IPS DF 6.9 (cell line): ENCODE measurements at places on chromosomes 13 and 19.

- no peak for DNase-seq
- H3K36me3 ChIP-seq, result no peaks in the 10 kb centered on the region
- H3K27me3 ChIP-seq, result no peaks in the 10 kb centered on the region
- H3K27ac ChIP-seq, result no peak overlapping the region
- no peak overlapping the region for H3K4me3 ChIP-seq
These were observed 563.9 kb downstream of the DACH1 start for GRCh38 chr13:71303144-71303543.

GRCh38 chr19:19077103-19077502 is 13.3 kb downstream of the SLC25A42 start:
- H3K36me3 ChIP-seq, result no peaks in the 10 kb centered on the region
- H3K4me3 ChIP-seq, result no peak overlapping the region
- 0 out of 2 replicates have a peak, but pooled peaks cover 2% of the 10 kb centered on the region for H3K27me3 ChIP-seq
- H3K27ac ChIP-seq, result no peak overlapping the region
- DNase-seq, result no peak

- no peaks in the 10 kb centered on the region for H3K27me3 ChIP-seq
- no peaks in the 10 kb centered on the region for H3K4me1 ChIP-seq
- no peak overlapping the region for H3K4me3 ChIP-seq
- no peaks in the 10 kb centered on the region for H3K36me3 ChIP-seq
These were observed 225.2 kb downstream of the FOXO1 start for GRCh38 chr13:40440990-40441820.

DNA sequence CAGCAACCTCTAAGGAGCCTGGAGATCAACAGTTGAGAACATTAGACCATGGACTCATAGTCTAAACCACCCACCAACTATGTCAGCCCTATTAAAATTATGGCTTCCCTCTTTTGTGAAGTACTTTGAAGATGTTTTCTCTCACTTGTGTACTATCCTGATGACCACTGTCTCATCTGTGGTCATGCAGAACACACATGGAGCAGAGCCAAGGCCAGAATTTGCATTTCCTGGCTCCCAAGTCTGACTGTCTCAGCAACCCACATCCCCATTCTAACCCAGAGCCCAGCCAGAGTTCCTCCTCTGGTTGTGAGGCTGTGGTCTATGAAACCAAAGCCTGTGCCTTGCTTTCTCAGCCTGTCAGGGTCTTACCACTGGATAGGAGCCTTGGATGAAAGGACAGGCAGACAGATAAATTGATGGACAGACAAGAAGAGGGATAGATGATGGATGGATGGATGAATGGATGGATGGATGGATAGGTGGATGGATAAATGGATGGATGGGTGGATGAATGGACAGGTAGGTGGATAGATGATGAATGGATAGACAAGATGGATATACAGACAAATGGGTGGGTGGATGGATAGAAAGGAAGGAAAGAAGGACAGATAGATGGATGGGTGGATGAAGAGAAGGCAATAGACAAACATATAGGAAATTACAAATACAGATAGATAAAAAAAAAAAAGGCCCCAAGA is 35.4 kb downstream of the ZNF557 start:
- peaks cover 3% of the 10 kb centered on the region; the same call in 1 of the 2 replicates for H3K4me1 ChIP-seq
- no peak overlapping the region for H3K4me3 ChIP-seq
- no peaks in the 10 kb centered on the region for H3K27me3 ChIP-seq
- no peaks in the 10 kb centered on the region; the same call in 1 of the 2 replicates for H3K36me3 ChIP-seq
- no peak overlapping the region for H3K27ac ChIP-seq

GRCh38 chr19:33797802-33798671 is 1.4 kb downstream of the KCTD15 start:
- no peak for DNase-seq
- H3K4me1 ChIP-seq, result peaks cover 7% of the 10 kb centered on the region; the same call in 1 of the 2 replicates
- H3K36me3 ChIP-seq, result peaks cover 13% of the 10 kb centered on the region; the same call in 1 of the 2 replicates
- no peaks in the 10 kb centered on the region for H3K27me3 ChIP-seq
- H3K27ac ChIP-seq, result no peak overlapping the region

DNA sequence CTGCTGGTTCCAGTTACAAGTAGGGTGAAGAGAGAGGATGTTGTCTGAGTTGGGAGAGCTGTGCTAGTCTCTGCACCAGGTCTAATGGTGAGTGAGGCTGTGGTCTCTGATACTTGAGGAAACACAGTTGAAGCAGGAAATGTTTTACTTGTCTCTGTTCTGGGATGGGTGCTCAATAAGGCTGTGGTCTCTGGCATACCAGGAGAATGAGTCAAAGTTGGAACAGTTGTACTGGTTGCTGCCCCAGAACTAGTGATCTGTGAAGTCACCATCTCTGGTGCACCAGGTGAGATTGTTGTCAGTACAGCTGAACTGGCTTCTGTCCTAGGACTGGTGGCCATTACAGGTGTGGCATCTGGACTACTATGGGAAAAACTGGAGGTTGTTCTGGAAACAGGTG is 74.7 kb downstream of the MUC16 start:
- H3K4me1 ChIP-seq, result no peaks in the 10 kb centered on the region
- no peaks in the 10 kb centered on the region for H3K36me3 ChIP-seq
- no peak overlapping the region for H3K4me3 ChIP-seq
- no peaks in the 10 kb centered on the region; the same call in 1 of the 2 replicates for H3K27me3 ChIP-seq

DNA sequence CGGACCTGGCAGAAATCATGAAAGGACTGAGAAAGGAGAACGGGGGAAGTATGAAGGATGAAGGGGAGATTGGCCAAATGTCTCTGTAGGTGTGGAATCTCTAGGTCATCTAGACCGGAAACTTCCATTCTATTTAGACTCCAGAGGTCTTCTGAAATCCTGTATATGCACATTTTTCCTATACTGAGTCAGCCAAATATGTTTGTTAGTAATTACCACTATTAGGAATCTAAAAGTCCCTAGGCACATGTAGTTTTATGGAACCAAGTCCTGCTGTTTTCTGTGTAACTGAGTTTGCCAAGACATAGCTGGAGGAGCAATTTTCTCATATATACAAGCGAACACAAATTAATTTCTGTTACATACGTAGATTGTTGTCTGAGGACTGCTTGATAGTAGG is 498.1 kb downstream of the GPC5 start:
- no peaks in the 10 kb centered on the region for H3K36me3 ChIP-seq
- H3K4me3 ChIP-seq, result no peak overlapping the region
- no peak overlapping the region for H3K27ac ChIP-seq
- DNase-seq, result no peak

DNA sequence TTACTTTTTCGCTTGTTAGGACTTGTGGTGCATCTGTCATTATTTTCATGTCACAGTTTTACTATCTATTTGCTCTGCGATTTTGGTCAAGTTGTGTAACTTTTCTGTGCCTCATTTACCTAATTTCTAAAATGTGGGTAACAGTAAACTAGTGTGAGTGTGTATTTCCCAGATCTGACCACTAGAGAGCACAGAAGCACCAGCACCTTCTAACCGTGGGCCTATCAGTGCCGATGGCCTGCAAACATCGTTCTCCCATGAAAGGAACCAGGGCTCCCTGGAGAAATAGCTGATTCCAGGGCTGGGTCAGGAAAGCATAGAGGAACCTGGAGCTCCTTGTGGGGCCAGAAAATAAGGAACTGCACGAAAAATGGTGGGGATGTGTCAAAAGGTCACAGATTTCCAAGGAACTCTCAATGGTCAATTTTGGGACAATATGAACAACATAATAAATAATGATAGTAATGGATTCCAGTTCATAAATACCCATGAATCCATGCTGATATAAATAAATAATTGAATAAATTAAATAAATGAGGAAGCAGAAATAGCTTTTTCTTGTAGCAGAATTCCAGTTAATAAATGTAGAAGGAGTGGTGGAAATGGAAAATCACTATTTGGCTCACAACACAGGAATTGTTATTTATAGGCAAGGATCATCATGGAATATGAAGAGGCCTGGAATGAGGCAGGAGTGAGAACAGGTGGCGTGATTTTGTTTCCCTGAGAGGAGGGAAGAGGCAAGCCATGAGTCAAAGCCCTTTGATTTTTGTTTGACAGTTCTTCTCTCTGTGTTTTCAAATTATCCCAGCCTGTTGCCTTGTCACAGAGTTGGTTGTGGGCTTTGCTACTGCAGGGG is 31.1 kb downstream of the CEACAM8 start:
- no peaks in the 10 kb centered on the region for H3K36me3 ChIP-seq
- H3K27ac ChIP-seq, result no peak overlapping the region
- H3K4me1 ChIP-seq, result 0 out of 2 replicates have a peak, but pooled peaks cover 2% of the 10 kb centered on the region
- no peaks in the 10 kb centered on the region for H3K27me3 ChIP-seq
- DNase-seq, result no peak
- H3K4me3 ChIP-seq, result no peak overlapping the region

- H3K36me3 ChIP-seq, result no peaks in the 10 kb centered on the region
- H3K4me3 ChIP-seq, result no peak overlapping the region
- no peak for DNase-seq
- H3K27ac ChIP-seq, result no peak overlapping the region
- H3K4me1 ChIP-seq, result no peaks in the 10 kb centered on the region
These were observed 396.9 kb downstream of the MYO16 start for GRCh38 chr13:109026266-109026665.

DNA sequence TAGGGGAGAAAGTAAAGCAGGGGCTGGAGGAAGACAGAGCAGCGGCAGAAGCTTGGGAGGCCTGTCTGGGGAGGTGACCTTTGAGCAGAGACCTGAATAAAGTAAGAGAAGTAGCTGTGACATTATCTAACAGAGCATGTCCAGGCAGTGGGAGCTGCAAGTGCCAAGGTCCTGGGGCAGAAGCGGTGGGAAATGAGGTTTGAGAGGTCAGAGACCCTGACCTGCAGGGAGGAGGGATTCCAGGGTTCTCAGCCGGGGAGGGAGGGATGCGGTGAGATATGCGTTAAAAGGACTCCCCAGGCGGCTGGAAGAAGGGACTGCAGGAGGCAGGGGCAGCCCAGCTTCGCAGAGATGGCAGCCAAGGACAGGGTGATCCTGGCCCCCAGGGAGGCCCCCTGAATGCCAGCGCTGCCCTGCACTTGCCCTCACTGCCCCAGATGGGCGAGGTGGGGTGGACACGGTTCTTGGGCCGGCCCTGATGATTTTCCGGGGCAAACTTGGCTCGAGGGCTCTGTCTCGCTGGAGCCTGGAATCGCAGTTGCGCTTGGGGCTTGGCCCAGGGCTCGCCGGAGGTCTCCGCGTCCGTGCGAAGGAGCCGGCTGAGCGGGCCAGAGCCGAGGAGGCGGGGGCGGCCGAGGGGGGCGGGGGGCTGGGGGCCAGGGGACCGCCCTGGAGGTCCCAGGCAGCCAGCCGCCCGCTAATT is 3.2 kb downstream of the CRLF1 start:
- DNase-seq, result no peak
- H3K4me3 ChIP-seq, result peak overlapping the region; percentile 18; the same call in 1 of the 2 replicates
- H3K4me1 ChIP-seq, result peaks cover 7% of the 10 kb centered on the region
- no peak overlapping the region for H3K27ac ChIP-seq
- peaks cover 52% of the 10 kb centered on the region for H3K27me3 ChIP-seq

- DNase-seq, result no peak
- no peak overlapping the region for H3K4me3 ChIP-seq
- no peaks in the 10 kb centered on the region for H3K27me3 ChIP-seq
- H3K4me1 ChIP-seq, result no peaks in the 10 kb centered on the region
- H3K27ac ChIP-seq, result no peak overlapping the region
- no peaks in the 10 kb centered on the region for H3K36me3 ChIP-seq
These were observed 21.8 kb downstream of the ARRDC2 start for GRCh38 chr19:18029617-18030338.
